Calu3 (cell line): ENCODE measurements at places on chromosomes 1 and 21.

- peak; percentile 20 for DNase-seq
Observed at GRCh38 chr1:47732489-47732888, 264.7 kb downstream of the TRABD2B start.

DNA sequence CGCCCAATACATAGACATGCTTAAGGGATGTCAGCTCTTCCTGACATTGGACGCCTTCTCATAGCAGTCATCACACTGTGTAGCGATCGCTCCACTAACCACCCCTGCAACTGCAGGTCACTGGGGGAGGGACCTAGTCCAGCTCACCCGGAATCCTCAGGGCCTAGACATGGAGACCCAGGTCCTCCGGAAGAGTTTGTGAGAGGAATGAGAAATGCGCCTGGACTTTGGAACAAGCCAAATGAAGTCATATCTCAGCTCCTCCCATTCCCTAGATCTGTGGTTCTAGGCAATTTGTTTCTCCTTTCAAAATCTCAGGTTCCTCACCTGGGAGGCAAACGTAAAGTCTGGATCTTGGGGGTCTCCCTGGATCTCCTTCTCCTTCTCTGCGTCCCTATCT, 253.3 kb downstream of the KAZN start:
- no peak for DNase-seq

- no peak for DNase-seq
Observed at GRCh38 chr1:40824591-40825434, 37.4 kb downstream of the CITED4 start.

- DNase-seq = no peak
Observed at GRCh38 chr1:106747232-106747631, 309.2 kb upstream of the PRMT6 start.

GRCh38 chr1:33433509-33434362, 2.8 kb upstream of the PHC2 start:
- peak; percentile 27 for DNase-seq

- DNase-seq = no peak
Observed at GRCh38 chr1:16405441-16405840, 31.8 kb downstream of the SPATA21 start.

DNA sequence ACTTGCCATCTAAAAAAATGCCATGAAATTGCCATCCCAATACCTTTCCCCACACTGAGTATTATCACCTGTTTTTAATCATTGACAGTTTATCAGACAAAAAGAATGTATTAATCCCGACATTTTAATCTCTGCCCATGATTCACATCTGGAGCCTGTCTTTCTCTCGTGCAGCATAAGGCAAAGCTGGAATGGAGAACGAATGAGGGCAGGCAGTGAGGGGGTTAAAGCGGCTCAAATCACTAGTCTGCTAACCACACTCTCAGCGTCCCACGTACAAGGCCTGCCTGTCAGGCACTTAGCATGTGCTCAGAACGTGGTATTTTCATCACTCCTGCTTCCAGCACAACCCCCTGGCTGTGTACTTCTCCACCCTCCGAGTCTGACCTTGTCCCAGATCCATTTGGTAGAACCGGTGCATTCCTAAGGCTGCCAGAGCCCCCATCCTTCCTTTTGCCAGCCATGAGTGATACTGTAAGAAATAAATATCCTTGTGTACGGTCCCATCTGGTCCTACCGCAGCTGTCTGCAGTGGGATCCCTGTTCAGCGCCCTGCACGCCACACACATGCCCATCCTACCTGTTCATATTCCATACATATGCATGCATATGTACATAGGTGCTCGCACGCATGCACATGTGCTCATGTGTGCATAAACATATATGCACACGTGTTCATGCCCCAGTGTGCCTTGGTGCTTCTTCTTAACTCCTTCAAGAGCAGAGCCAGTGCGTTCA, 34.6 kb upstream of the FHAD1 start:
- DNase-seq = no peak

DNA sequence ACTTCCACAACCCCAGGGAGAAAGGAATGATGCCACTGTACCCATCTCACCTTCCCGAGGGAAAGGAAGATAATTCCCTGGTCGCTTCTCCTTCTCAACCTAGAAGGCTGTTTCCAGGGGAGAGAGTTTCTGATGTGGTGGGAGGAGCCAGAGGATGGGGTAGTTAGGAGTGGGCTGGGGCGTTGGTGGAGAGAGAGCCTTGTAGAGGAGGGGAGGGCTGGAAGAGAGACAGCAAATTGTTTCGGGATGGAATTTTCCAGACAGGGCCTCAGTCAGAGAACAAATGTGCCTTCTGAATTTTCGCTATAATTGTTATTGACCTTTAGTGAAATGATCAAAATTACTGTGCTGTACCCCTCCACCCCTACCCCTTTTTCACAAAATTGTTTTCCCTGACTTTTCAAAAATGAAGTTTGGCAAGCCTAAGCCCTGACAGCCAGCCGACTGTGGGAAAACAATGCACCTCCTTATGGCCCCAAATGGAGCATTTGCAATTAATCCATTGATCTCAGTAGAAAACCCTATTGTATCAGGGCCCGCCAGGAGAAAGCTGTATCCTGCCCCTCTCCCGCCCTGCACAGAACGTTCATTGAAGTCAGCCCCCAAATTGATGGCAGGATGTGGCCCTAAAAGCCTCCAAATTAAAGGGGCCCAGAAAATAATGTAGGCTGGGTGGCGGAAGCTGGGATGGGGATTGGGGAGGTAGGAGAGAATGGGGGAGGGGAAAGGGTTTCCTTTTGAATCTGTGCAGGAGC, 69.1 kb upstream of the JUN start:
- DNase-seq = no peak

DNA sequence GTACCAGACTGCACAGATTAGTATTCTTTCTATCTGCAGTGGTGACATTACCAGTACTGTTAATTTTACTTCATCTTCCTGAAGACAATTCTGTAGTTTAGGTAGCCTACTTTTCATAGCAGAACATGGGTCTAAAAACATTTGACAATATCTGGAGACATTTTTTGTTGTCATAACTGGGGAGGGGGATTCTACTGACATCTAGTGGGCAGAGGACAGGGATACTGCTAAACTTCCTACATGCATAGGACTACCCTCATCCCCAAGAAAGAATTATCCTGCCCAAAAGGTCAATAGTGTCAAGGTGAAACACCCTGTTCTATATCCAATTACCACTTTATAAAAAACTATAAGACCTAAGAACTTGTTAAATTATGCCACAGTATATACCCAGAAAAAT, 3.4 kb upstream of the ARHGAP29 start:
- no peak for DNase-seq

GRCh38 chr1:41365772-41366454, 4.7 kb downstream of the FOXO6 start:
- no peak for DNase-seq

DNA sequence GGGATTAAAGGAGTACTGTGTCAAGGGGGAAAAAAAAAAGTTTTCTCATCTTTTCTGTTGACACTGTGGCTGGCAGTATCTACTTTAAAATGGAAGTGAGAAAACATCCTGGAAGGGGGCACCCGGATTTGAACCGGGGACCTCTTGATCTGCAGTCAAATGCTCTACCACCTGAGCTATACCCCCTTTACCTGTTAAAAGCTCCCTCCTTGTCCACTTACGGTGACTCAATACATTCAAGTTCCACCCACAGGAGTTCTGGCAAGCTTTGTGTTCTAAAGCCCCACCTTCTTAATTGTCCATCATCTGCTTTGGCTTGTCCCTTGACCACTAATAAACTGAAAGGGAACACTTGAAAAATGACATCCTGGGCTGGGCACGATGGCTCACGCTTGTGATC, 68.2 kb downstream of the FNBP1L start:
- DNase-seq = no peak

DNA sequence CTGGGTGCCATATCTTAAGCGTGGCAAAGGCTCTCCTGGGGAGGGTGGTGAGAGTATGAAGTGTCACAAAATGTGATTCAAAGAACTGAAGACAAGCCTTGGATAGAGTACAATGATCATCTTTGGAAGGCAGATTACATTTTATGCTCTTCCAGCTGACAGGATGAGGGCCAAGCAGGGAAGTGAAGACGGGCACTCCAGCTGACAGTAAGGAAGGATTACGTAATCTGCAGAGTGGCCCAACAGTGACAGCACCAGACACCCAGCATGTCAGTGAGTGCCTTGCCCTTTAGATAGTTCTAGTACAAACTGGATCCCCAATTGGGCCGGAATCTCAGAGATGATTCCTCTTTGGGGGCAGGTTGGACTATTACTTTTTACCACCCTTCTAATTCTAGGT, 52.7 kb downstream of the UBE2T start:
- DNase-seq = no peak

- DNase-seq = peak; percentile 44
Observed at GRCh38 chr1:91803847-91804545, 82.0 kb downstream of the TGFBR3 start.

DNA sequence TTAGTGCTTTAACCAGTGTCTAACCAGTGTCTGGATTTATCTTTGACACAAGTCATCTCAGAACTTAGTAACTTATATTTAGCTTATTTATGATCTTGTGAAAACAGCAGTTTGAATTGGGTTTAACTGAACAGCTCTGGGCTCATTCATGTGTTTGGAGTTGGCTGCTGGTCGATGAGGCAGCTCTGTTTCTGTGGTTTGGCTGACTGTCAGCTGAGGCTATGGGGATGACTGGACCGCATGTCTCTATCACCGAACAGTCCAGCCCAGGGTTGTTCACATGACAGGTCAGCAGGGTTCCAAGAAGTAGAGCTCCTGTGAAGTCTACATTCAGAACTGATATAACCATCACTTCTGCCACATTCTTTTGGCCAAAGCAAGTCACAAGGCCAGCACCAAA, 29.1 kb upstream of the C21orf91 start:
- DNase-seq = no peak

DNA sequence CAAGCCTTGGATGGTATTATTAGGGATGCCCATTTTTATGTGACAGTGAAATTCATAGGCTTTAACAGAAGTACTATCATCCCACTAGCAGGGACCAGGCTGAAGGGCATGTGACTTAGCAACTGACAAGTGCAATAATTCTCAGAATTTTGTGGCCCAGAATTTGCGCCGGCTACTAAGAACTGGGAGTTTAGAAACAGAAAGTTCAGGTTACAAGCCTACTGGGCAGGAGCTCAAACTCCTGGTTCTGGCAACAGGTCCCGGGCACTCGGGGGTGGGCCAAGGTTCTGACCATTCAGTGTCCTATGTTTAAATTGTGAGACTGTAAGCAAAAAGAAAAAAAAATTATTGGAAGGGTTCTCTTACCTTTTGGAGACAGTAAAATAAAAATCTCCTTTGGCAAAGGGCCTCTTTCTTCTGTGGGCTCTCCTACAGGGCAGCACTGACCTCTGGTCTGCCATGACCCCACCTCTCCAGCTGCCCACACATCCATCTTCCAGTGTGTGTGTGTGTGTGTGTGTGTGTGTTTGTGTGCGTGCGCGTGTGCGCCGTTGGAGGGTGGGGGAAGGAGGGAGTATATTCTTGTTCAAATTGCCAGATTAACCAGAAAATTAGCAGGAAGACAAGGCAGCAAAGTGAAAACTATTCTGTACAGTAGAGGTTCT, 26.1 kb downstream of the IRF2BP2 start:
- DNase-seq = no peak

DNA sequence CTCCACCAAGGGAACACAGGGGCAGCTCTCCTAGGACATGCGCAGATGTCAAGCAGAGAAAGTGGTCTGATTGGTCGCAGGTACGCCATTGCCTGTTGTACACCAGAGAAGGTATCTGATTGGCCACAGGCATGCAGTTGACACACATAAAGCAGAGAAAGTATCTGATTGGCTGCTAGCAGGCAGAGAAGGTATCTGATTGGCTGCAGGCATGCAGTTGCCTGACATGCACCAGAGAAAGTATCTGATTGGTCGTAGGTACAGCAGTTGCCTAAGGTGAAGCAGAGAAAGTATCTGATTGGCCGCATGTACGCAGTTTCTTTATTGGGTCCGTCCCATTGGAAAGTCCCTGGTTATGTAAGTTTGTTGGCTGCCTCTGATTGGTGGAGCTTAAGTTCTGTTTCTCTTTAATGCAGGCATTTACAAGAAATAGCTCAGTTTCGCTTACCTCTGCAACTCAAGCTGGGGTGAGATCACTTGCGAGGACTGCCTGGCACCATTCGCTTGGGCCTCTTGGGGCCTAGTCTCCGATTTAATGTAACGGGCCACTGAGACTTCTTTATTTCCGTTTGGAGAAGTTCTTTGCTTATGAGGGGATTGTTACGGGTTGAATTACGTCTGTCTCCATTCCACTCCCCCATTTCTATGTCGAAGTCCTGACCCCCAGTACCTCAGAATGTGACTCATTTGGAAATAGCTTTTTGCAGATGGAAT, 74.2 kb downstream of the SIK1 start:
- no peak for DNase-seq

- DNase-seq = no peak
Observed at GRCh38 chr1:180675586-180675985, 43.8 kb downstream of the XPR1 start.

DNA sequence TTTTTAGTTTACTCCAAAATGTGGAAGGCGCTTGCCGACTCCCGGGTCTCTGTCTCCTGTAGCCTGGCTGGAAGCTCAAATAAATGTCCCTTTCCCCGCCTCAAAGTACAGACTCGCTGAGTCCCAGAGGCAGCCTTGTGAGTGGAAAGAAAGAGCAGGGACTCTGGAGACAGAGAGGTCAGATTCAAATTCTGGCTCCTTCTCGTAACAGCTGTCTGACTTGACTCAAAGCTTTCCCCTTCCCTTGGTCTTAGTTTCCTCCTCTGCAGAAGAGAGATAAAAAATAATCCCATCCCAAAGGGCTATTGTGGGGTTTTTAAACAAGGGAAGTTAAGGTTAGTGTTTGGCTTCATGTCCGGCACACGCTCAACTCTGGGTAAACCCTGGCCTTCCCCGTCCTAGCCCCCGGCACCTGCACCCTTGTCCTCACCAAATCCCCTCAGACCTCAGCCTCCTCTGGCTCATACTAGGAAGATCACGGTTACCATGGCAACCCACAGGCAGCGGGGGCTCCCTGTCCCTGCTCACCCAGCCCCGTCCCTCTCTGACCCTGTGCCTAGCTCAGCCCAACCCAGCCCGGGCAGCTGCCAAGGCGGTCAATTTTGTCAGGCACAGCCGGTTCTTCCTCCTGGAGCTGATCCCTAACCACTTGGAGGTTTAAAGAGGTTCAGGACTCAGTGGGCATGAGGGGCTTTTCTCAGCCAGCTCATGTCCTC, 49.2 kb upstream of the IGSF21 start:
- no peak for DNase-seq

DNA sequence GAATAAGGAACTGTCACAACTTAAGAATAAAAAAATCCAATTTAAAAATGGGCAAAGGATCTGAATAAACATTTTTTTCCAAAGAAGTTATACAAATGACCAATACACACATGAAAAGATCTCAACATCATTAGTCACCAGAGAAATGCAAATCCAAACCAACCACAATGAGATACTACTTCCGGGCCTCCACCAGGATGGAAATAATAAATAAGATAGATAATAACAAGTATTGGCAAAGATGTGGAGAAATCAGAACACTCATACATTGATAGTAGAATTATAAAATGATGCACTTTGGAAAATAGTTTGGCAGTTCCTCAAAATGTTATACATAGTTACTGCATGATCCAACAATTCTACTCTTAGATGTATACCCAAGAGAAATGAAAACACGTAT, 18.7 kb downstream of the ZSWIM5 start:
- no peak for DNase-seq
